ENCODE measurements at places on chromosomes 4 and X.

GRCh38 chrX:35841872-35842271, 43.7 kb downstream of the MAGEB16 start:
- no peak for DNase-seq

GRCh38 chr4:60365176-60365575, 835.0 kb upstream of the ADGRL3 start:
- DNase-seq, result no peak

GRCh38 chrX:69615342-69615741, 571 bp upstream of the EDA start:
- no peak for DNase-seq

- peak; percentile 22 for DNase-seq
Measured at GRCh38 chr4:26030780-26031179, 116.8 kb downstream of the SMIM20 start.

- DNase-seq, result no peak
Measured at GRCh38 chr4:23903859-23904438, 14.1 kb upstream of the PPARGC1A start.

DNA sequence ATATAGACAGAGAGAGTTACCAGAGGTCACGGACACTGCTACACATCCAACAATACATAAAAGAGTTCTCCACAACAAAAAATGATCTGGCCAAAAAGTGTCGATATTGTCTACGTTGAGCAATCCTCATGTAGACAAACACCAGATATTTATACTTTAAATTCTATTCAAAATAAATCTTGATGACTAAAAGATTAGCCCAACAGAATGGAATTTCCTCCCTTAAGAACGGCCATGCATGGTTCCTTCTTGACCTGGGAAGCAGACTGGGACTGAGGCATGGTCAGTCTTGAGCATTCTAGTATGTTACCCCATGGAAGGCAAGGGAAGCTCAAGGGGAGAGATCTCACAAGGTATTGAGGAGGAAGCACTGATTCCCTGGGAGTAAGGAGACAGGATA, 43.5 kb downstream of the LHFPL1 start:
- no peak for DNase-seq

- no peak for DNase-seq
Measured at GRCh38 chr4:37748485-37748884, 62.3 kb upstream of the RELL1 start.

DNA sequence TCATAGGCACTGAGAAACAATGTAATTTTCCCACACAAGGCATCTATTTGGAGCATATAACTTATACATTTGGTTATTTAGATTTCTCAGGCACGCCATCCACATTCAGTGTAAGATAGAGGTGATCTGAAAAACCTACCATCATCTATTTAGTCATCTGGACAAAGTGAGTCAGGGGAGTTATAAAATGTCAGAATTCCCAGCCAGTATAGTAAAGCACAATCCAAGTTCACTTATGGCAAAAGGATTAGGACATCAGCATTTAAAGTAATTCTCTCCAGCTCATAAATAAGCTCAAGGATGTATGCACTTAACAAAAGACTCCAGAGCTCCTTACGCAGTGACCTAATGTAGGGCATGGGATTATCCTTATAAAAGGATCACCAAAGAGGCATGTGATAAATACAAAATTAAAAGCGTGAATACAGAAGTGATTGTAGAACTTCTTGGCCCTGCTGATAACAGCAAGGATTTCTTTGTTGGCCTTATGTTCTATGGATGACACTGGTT, 65.3 kb upstream of the DCLK2 start:
- no peak for DNase-seq

DNA sequence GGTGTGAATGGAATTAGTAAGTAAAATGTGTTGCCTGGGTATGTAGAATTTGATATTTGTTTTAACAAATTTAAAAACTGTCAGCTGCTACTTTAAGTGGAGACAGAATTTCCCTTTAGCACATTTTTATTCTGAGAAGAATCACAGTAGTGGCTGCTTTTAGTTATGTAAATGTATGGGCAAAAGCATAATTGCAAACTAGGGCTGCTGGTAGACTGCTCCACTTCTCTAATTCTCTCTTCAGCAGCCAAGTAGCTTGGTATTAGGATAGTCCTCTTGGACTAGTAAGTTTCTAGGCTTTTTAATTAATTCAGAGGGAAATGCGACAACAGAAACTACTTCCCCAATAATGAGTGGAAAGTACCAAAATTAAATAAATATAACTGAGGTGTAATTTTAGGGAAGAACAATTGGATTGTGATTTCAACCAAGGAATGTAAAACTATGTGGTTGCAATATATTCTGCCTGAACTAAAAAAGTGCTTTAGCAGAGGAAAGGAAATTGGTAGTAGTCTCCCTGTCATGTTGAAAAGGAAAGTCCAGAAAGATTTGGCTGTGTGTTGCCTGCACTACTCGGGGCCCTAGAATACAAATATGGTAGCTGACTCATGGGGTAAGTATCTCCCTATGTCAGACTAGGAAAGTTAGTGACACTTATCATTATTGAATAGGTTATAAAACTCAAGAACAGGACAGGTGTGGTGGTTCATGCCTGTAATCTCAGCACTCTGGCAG, 9.2 kb upstream of the EIF4E start:
- no peak for DNase-seq

DNA sequence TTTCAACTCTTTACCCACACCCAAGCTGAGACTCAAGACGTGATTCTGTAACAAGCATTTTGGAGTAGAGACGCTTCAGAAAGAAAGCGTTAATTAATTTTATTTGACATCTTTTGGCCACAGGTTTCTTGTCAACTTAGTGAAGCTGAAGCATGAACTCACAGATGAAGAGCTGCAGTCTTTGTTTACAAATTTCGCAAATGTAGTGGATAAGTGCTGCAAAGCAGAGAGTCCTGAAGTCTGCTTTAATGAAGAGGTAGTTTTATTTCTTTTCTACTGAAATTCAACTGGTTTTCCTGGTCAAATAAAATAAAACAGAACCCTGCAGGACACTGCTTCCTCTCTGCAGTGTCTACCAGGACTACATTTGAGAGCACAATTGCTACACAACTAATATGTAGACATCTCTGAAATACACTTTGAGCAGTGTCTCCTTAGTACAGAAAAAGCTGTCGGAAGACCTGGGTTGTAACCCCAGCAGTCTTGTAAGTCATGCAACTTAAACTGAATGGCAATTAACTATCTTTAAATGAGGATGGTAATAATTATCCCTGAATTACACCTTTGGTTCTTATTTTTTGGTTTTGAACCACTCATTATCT, 20.2 kb downstream of the AFM start:
- no peak for DNase-seq

- DNase-seq, result no peak
Measured at GRCh38 chr4:86159216-86159615, 200.6 kb downstream of the MAPK10 start.

DNA sequence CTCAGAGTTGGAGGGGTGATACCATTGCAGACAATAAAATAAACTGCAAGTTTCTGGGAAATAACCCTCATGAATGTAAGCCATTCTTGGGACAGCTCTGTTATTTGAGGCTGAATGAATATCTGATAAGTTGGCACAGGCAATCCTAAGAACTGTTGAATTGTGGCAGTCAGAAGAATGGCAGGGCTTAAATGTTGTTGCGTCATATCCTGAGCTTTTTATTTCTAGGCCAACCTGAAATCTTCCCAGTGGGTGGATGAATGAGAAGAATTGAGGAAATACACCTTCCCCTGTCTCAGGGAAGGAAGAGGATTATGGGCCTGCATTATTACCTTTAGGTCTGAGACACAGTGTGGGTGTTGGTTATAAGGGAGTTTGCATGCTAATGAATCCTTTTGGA, 64.4 kb upstream of the C4orf54 start:
- DNase-seq, result no peak

- no peak for DNase-seq
Measured at GRCh38 chr4:156251373-156252065, 297.9 kb upstream of the CTSO start.

- no peak for DNase-seq
Measured at GRCh38 chr4:179415847-179416223, 1973.6 kb upstream of the AGA start.

GRCh38 chrX:114344756-114345349, 239.0 kb upstream of the HTR2C start:
- DNase-seq, result no peak

GRCh38 chr4:153488006-153488891, 22.1 kb downstream of the TMEM131L start:
- peak; percentile 88 for DNase-seq

GRCh38 chr4:184294606-184295133, 77.0 kb upstream of the ENPP6 start:
- DNase-seq, result no peak

Data from activated CD4-positive, alpha-beta T cell treated with anti-CD3 and anti-CD28 coated beads for 36 hours (primary cell).